ENCODE measurements at places on chromosomes 16 and 17.

GRCh38 chr16:51734220-51734619 lies 583.1 kb upstream of the SALL1 start:
- no peak for DNase-seq

- DNase-seq: no peak
Measured at GRCh38 chr16:31535737-31536136, 8.0 kb downstream of the AHSP start.

- DNase-seq: no peak
Measured at GRCh38 chr16:81384006-81384405, 60.6 kb upstream of the CMIP start.

DNA sequence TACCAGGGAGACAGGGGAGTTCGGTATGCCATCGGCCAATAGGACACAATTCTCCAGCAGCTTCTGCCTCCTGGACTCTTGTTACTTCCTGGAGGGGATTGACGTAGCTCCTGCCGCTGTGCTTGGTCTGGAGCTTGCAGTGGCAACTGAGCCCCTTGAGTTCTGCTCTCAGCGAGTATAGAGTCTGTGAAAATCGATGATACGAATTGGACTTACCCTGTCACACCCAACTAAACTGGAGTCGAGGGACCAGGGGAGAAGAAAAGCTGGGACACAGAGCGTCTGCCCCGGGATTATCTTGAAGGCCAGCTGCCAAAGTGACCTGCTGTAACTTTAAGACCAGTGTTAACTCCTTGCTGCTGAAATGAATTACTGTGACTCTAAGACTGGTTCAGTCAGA lies 22.2 kb downstream of the SEC14L1 start:
- no peak for DNase-seq

GRCh38 chr16:10865991-10866966 lies 10.7 kb upstream of the CIITA start:
- DNase-seq: no peak

Data from MV-4-11 (cell line).